Fibroblast of lung (primary cell): ENCODE measurements at places on chromosomes 13 and 19. TPM values are rescaled to one million over a fixed set of nuclear protein-coding genes. Genes with fewer than 3 reads are reported as not detected.
A peak's percentile ranks its signal among the peaks of the same experiment; 100 is the strongest.

DNA sequence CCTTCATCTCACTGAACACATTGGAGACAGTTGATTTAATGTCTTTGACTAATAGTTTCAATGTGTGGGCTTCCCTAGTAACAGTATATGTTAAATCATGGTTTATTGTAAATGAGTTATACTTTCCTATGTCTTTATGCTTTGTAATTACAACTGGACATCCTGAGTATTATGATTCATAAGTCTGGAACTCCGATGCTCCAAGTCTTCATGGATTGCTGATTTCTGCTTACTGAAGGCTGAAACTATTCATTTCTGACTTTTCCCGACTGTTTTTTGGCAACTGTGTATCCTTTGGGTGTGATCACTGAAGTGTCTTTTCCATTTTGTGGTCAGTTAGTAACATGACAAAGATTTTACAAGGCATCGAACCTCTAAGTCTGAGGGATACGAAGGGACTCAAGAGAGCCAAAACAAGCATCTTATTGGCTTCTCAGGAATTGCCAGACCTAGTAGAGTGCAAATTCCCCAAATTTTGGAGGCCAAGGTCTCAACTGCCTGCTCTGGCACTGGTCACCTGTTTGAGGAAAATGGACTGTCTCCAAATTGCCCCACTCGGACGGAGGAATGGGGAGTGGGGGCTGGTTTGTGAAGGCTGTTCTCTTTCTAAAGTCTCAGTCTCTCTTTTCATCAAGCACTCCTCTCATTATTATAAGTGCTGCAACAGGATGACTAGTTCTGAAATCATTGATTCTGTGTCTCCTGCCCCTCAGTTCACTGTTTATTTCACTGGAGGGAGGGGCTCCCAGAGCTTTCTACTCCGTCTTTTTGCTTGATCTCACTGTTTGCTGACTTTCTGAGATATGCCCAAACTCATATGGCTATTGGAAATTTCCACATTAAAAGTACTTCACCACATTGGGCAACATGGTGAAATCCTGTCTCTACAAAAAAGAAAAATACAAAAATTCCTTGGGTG lies 20.2 kb upstream of the CD70 start:
- H3K4me3 ChIP-seq = no peak overlapping the region
- H3K4me1 ChIP-seq = no peaks in the 10 kb centered on the region
- H3K27me3 ChIP-seq = no peaks in the 10 kb centered on the region

DNA sequence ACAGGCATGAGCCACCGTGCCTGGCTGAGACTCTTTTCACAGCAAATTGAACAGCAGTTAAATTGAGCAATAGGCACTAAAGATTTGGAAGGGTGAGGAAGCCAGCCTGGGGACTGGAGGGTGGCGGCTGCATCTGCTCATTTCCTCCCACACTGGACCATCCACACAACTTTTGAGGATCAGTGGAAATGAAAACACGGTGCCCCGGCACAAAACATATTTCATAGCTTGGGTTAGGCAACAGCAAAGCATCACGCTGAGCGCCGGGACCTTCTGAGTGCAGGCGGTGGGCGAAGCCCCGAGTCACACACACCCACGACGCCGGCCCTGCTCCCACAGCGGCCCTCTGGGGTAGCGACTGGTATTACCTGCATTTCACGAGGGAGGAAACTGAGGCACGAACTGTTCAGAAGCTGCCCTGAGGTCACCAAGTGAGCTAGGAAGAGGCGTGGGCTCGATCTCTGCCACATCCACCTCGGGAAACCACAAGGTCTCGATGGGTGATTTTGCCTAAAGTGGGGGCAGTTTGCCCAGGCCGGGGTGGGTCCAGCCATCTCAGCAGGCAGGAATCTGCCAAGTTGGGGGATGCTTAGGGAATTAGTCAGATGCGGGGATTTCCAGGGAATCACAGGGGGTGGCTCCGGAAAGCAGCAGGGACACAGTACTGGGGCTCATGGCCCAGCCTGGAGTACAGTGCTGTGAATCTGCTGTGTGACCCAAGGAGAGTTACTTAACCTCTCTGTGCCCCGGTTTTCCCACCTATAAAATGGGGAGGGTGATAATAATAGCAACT lies 3.5 kb upstream of the SBNO2 start:
- H3K4me3 ChIP-seq = no peak overlapping the region
- peak overlapping the region; percentile 95 for H3K27ac ChIP-seq
- DNase-seq = peak; percentile 94
- no peaks in the 10 kb centered on the region for H3K27me3 ChIP-seq
- H3K4me1 ChIP-seq = peaks cover 18% of the 10 kb centered on the region
- no peaks in the 10 kb centered on the region for H3K36me3 ChIP-seq

DNA sequence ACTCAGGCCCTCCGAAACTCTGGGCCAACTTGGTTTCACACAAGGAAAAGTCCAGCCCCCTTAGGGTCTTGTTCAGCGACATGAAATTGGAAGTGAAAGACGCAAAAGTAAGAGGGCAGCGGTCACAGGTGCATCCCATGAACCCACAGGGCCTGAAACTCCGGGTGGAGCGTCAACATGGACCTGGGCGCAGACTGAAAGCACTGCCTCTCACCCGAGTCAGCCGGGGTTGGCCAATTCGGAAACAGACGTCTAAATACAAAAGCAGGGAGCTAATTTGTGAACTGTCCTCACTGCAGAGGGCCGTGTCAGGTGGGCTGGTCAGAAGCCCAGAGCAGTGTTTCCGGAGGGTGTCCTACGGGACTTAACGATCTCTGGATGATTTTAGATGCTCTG lies 26.7 kb downstream of the ADPRHL1 start:
- H3K4me1 ChIP-seq = peaks cover 3% of the 10 kb centered on the region
- no peak overlapping the region for H3K4me3 ChIP-seq
- DNase-seq = no peak

DNA sequence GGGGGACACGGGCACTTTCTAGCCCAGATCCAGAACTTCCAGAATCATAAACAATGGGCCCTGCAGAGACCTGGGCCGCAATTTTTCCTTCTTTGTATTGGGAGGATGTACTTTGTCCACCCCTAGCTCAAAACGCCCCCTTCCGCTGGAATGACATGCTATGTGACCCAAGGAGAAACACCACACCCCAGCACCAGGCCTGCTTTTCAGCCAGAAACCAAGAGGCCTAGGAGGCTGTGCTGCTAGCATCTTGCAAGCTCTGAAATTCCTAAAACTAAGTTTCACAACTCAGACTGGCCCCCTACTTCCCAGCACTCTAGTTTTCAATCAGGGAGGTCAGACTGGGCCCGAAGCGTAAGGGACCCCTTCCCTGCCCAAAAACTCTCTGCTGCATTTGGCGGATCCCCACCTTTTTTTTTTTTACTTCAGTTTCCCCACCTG lies 538 bp downstream of the LSM4 start:
- H3K36me3 ChIP-seq = peaks cover 4% of the 10 kb centered on the region
- H3K27ac ChIP-seq = peak overlapping the region; percentile 82
- H3K27me3 ChIP-seq = no peaks in the 10 kb centered on the region
- peaks cover 16% of the 10 kb centered on the region for H3K4me1 ChIP-seq

- H3K4me3 ChIP-seq = no peak overlapping the region
- no peak for DNase-seq
- no peaks in the 10 kb centered on the region for H3K27me3 ChIP-seq
- no peaks in the 10 kb centered on the region for H3K36me3 ChIP-seq
- H3K4me1 ChIP-seq = peaks cover 12% of the 10 kb centered on the region
These were observed 155.7 kb downstream of the SLC7A1 start for GRCh38 chr13:29439601-29440388.

DNA sequence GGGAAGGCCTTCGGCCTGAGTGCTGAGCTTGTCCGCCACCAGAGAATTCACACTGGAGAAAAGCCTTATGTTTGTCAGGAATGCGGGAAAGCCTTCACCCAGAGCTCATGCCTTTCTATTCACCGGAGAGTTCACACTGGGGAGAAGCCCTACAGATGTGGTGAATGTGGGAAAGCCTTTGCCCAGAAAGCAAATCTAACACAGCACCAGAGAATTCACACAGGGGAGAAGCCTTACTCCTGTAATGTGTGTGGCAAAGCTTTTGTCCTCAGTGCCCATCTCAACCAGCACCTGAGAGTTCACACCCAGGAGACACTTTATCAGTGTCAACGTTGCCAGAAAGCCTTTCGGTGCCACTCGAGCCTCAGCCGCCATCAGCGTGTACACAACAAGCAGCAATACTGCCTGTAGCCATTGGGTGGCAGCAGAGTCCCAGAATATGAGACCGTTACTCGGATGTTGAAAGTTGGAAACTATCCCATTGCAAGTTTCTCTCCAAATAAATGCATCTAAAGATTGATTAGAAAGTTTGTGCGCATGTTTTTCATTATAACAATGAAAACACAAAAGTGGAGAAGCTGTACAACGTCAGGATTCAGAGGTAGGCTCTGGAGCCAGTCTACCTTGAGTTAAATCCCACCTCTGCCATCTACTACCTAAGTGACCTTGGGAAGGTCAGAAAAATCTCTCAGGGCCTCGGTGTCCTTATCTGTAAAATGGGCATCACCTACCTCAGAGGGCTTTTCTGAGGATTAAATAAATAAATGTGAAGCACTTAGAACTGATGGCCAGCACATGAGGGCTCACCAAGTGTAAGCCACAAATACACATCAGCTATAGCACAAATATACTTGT lies 21.1 kb downstream of the ZNF473 start:
- peaks cover 23% of the 10 kb centered on the region for H3K36me3 ChIP-seq
- H3K27ac ChIP-seq = no peak overlapping the region
- H3K4me1 ChIP-seq = no peaks in the 10 kb centered on the region
- peak; percentile 30 for DNase-seq

GRCh38 chr19:34577531-34578101 lies 96.1 kb downstream of the WTIP start:
- H3K4me3 ChIP-seq = no peak overlapping the region
- H3K27me3 ChIP-seq = no peaks in the 10 kb centered on the region
- no peaks in the 10 kb centered on the region for H3K36me3 ChIP-seq
- no peak for DNase-seq
- H3K27ac ChIP-seq = no peak overlapping the region
- H3K4me1 ChIP-seq = no peaks in the 10 kb centered on the region

DNA sequence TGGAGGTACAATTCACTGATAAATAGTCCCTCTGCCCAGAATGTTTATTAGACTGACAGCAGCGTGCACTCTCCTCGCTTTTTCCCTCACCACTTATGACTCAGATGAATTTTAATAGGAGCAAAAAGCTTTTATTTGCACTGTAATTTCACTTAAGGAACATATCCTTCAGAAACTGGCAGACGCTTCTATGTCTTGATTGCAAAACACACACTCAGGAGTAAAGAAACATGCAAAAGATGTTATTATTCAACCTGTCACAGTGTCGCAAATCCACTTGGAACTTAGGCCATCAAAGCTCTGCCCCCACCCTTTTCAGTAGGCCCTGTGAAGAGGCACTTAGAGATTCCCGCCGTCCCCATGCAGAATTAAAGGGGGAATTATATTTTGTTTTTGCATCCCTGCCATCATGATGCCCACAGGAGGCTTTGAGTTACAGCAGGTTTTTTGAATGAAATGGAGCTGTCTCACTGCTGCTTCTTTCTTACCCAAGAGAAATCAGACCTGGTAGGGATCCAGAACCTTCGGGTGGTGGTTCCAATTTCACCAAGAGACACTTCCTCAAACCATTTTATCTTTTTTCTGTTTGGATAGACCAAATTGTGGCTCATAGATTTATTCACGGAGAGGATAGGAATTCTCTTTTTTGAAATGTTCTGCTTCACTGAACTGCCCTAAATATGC lies 74.5 kb downstream of the GGACT start:
- H3K27ac ChIP-seq = no peak overlapping the region
- no peaks in the 10 kb centered on the region for H3K36me3 ChIP-seq
- DNase-seq = peak; percentile 27
- no peak overlapping the region for H3K4me3 ChIP-seq
- H3K4me1 ChIP-seq = no peaks in the 10 kb centered on the region

The ZNF728 gene
- 0.51 and 1.8 TPM in 2 replicates for total RNA-seq
